ENCODE measurements at places on chromosomes 5 and 9.

DNA sequence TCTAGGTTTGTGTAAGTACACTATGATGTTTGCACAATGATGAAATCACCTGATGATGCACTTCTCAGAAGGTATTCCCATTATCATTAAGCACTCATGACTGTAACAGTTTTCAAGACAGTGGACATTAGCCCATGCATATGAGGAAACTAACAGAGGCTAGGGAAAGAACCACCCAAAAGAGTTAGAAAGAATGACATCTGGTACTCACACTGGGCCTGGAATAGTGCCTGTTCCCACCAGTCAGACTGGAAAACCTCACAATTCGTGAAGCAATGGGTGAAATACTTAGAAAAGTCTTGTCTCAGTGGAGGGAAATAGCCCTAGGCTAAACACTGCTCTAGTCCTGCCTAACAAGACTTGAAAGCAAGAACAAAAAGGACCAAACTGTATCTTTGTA is 117.4 kb upstream of the GDNF start:
- DNase-seq: no peak

DNA sequence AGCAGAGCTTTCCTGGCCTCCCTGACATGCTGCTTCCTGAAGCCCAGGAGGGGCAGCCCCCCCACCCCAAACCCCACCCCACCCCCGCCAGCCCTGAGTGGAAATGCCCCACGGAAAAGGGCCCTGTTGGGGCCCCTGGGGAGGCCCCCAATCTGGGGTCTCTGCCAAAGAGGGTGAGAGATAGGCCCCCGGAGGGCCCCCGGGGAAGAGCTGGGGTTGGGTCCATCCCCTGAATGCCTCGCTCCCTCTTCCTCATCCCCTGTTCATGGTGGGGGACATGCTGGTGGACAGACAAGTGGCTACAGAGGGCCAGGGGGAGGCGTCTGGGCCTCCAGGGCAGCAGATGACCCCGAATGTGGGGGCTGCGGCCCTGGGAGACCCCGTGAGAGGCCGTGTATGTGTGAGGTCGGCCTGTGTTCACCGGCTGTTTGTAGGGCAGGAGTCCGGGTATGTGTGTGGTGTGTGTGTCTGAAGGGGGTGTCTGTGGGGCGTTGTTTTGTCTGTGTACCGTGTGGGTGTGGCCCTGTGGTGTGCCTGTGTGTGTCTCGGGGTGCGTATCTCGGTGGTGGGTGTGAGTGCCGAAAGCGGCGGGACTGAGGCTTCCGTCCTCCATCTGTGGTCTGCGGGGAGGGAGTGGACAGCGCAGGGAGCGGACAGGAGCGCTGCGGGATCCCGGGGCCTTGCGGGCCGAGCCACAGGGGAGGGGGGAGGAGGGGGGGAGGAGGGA is 11.3 kb downstream of the C9orf50 start:
- DNase-seq: peak; percentile 50

DNA sequence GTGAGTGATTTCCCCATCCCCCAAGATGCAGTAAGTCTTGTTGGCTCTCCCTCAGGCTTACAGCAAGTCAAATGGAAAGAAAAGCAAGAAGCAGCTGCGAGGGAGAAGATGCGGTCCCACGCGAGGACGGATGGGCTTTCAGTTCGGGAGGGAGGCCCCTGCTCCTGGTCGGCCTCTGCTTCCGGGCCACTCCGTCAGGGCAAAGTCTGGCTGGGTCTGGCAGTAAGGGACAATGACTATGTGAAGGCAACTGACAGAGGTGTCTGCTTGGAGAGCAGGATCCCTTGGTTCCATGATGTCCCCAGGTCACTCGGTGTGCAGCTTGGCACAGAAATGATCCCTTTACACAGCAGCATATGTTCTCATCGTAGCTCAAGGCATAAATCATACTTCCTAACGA is 146.7 kb downstream of the HSPA4 start:
- no peak for DNase-seq

DNA sequence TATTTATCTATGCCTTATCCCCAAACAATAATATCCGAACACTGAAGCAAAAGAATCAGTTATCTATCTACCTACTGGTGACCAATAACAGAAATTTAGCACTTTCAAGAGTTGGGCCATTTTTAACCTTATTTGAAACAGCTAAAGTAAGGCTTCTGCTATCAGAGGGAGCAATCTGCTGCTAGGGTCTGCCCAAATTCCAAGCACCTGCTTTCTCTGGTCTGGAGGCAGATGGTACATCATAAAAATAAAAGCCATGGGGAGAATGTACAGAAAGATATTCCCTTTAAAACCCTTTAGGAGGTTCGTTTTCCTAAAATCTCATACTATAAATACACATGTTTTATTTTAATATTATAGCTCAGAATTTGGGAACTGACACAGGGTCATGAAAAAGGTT is 37.7 kb upstream of the ARSB start:
- no peak for DNase-seq

DNA sequence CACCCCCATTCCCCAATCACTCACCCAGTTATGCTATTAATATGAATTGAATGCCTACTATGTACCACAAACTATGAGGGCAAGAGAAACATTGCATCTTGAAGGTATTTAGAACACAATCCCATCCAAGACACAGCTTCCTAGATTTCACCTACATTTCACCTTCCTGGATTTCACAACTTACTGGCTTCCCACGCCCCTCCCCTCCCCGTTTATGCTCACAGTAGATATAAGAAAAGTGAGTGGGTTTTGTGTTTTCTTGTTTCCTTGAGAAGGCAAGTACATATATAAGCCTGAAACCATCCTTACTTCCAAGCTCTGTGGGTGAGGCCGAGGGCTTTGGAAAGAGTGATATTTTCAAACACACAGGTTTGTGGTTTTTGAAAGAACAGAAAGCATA is 465.0 kb downstream of the BNC2 start:
- no peak for DNase-seq

- DNase-seq: no peak
These were observed 40.9 kb upstream of the BNIP1 start for GRCh38 chr5:173103411-173103810.

GRCh38 chr5:132812123-132812765 is 858 bp upstream of the SOWAHA start:
- DNase-seq: no peak

DNA sequence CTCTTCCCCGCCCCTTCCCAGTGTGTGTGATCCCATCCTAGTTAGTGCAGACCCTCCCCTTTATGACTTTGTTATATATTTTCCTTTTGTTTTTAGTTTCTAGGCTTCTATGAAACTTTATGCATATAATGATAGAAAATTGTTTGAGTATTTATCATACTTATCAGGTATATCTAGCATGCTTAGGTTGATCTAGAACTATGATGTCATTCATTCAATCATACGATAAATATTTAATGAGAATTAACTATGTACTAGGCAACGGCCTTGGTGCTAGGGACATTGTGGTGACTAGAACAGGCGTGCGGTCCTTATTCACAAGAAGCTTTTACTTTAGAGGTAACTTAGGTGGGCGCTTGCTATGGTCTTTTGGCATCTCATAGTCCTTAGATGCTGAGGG is 13.6 kb upstream of the ANKRD55 start:
- DNase-seq: no peak

- peak; percentile 86 for DNase-seq
These were observed at the start of gene PTPDC1 for GRCh38 chr9:94084314-94084713. TSS of gene PTPDC1 (plus strand) at chr9:94084464. CDS start at chr9:94084531, 67 bp downstream.

DNA sequence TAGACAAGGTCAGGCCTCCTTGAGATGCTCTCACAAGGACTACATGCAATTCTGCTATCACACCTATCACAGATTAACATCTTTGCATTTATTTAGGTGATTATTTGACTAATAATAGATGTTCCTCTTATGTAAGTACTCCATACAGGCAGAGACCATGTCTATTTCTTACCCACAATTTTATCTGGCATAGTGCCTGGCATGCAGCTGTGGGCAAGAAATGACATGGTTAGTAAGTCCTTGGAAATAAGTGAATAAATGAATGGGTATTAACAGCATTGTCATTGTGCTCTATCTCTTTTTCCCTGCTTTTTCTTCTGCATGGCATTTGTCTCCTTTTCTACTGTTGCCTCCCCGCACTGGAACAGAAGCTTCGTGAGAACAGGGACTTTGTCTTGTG is 49.4 kb downstream of the SLC22A5 start:
- no peak for DNase-seq

GRCh38 chr9:113150670-113151611 is at the start of gene SLC31A2:
TSS of gene SLC31A2 (plus strand) at chr9:113151007. CDS start at chr9:113151075, 68 bp downstream.
- DNase-seq: peak; percentile 80

- DNase-seq: no peak
These were observed 80.3 kb downstream of the RCL1 start for GRCh38 chr9:4873066-4873465.

GRCh38 chr5:163106098-163106497 is 331.3 kb upstream of the CCNG1 start:
- no peak for DNase-seq

DNA sequence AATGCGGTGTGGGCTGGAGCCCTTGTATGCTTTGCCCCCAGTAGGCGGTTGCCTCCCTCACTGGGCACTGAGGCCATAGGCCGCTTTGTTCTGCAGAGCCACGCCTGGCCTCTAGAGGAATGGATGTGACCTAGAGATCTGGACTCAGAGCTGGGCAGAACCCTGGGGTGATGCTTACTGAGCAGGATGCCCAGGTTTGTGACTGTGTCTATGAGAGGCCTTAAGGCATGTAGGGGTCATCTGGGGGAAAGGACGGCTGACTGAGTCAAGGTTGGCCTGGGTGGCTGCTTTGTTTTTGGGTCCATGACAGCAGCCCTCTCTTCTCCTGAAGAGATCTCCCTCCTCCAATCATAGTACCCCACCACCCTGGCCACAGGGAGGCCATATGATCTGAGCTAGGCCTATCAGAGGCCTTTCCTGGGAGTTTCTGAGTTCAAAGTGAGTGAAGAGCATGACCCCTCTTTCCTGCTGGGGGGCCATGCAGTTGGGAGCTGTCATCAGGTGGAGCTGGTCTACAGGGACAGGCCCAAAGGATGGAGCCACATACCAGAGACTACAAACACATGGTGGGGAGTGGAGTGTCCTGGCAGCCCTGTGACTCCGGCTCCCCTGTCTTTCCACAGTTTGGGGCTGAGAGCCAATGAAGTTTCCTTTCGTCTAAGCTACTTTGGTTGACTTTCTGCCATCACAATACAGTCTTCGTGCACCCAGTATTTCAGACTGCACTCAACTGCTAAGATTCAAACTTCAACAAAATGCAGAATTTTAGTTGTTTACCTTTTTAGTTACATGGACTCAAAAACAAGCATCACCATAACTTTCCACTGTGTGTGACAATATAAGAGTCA is 165.4 kb downstream of the AUH start:
- no peak for DNase-seq

- no peak for DNase-seq
These were observed 142.0 kb downstream of the GLIS3 start for GRCh38 chr9:4157584-4158499.

DNA sequence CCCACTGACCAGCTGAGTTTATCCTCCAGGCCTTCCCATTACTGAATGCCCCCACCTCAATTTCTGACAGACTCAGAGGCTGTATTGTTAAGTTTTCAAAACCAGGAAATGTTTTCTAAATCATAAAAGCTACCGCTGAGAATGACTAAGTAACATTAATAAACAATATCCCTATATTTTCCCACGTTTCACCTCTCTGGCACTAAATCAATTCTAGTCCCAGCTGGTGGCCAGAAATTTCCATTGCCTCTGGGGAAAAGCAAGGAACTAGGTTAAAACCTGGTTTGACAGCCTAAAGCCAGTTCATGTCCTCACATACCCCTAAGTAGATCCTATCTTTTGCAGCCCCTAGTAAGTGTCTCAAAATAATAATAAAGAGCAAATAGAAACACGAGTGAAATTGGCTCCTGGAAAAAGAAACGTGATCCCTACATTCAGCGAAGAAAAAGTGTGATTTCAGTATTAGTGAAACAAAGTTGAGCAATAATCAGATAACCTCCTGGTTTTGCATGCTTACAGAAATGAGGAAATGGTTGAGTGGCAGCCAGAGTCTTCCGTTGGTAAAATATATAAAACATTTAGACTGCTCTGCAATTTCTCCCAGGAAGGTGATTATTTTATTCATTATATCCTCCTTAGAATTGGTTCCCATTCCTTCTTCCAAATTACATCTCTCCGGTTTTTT is 110.9 kb downstream of the ESM1 start:
- peak; percentile 30 for DNase-seq

- DNase-seq: no peak
These were observed 294.3 kb downstream of the EPB41L4A start for GRCh38 chr5:112124788-112125187.

- DNase-seq: no peak
These were observed 7.5 kb downstream of the ADAMTS6 start for GRCh38 chr5:65474130-65474711.

- DNase-seq: peak; percentile 42
These were observed 17.0 kb downstream of the FOCAD start for GRCh38 chr9:20701060-20701459.

Measured in cardiac fibroblast (primary cell).